ENCODE measurements at places on chromosomes 12 and 14.
A peak's percentile ranks its signal among the peaks of the same experiment; 100 is the strongest.

GRCh38 chr12:12705838-12706520, 10.0 kb upstream of the GPR19 start:
- DNase-seq, result peak; percentile 60

DNA sequence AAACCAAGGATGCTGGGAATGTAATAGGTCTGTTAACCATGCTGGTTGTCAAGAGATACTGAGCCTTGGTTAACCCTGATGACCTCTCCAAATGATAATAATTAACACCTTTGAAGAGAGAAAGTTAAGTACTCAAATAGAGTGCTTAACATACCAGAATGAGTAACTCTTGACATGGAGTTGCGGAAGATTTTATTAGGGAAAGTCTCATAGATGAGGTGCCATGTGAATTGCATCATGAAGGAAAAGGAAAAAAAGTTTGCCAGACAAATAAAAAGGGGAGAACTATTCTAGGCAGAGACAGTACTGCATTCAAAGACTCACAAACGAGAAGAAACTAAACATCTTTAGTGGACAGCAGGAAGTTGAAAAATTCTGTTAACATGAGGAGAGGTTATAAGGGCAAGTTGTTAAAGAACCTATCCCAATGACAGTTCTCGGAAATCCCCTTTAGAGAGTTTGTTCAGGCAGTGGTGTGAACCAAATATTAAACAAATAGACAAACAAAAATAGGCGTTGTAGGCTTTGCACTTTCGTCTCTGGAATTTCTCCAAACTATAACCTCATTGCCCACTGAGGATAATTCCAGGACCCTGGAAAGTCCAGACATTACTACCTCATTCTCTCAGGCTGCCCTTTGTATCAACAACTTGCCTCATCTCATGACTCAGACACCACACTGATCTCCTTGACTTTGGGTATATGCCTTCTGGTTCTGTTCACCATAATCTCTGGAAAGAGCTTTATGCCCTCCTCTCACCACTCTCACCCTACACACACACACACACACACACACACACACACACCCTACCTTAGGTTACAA, 435.0 kb downstream of the GXYLT1 start:
- DNase-seq, result no peak

- DNase-seq, result no peak
These were observed 44.3 kb upstream of the HSPB8 start for GRCh38 chr12:119134284-119135072.

DNA sequence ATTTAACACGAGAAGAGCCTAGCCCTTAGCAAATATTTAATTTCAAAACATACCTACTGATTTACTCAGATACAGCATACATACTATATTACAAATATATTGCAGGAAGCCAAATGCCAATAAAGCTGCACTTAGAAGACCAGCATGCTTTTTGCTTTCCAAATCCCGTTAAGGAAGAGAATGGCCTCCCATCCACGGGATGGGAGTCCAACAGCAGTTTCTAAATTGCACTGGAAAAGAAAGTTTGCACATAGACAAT, 156.3 kb upstream of the FOXN3 start:
- no peak for DNase-seq

- no peak for DNase-seq
These were observed 885.7 kb downstream of the DIO2 start for GRCh38 chr14:79325557-79325956.

GRCh38 chr12:50257236-50258166, 25.8 kb downstream of the LIMA1 start:
- DNase-seq, result no peak

DNA sequence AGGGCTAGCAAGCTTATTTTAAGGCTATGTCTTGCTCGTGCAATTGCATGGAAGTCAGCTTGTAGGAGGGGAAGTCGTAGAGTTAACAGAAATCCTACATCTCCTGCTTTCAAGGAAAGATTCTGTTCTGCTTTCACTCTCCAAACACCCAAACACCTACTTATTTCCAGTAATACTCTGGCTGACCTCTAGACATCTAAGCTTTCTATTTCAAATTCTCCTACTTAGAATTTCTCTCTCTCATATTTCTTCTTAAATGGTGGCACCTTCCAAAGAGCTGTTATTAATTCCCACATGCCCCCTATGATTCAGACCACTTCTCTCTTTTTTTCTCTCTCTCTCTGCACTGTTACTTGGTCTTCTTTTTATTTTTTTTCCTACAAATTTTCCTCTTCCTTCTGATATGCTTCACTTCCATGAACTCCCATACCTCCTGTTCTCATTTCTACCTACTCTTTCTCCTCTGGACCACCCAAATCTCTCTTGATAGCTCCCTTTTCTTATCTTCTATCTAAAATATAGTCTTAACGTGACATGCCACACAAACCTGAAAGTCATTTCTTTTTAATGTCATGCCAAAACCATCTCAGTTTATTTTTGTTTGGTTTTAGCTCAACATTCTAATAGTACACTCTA, 90.8 kb downstream of the RPS6KA5 start:
- DNase-seq, result no peak

GRCh38 chr14:106848330-106849121, 1322.1 kb downstream of the TMEM121 start:
- no peak for DNase-seq

DNA sequence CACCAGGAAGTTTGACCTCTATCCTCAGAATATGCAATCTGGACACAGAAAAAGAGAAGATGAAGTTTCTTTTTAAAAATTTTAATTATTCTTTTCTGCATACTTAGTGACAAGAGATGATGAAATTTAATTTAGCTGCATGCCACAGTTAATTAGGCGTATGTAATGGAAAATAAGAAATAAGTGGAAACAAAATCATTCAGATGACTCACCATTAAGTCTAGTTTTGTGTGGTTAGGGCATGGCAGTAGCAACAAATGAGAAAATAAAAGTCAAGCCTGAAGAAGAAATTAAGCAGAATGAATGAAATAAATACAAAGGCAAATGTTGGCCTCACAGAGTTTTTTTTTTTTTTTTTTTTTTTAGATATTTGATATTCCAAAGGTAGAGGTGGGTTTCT, 30.9 kb upstream of the KLRD1 start:
- DNase-seq, result no peak

DNA sequence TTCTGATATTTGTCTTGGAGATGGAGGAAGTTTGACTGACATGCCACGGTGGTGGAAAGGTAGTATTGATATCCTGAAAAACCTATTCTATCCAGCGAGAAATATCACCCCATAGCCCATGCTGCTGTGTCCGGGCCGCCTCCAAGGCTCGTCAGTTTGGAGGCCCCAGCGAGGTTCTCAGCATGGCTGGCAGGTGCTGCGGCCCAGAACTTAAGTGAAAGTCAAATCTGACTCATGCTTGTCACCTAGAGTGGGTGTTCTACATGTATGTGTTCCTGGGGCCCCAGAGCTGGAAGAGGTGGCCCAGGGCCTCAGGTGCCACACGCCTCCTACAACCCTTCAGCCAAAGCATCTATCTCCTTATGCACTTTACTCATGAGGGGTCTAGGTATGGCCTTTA, 92.9 kb downstream of the GCH1 start:
- no peak for DNase-seq

- no peak for DNase-seq
These were observed 8.0 kb downstream of the GLIPR1 start for GRCh38 chr12:75488553-75488952.

DNA sequence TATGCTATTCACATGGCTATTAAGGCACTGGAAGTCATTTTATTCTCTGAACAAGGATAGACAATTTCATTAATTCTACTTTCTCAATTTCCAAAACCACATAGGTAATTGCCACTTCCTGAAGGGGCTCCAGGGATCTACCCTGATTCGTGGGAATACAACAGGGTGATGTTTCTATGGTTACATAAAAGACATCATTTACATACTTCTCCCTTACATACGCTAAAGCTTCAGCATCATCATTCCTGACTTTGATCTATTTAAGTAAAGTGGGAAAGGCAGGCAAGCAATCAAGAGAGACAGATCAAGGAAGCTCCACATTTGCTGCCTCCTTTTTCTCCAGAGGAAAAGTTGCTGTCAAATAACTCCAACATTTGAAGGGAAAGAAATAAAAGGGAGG, 118.8 kb upstream of the SINHCAF start:
- DNase-seq, result no peak

DNA sequence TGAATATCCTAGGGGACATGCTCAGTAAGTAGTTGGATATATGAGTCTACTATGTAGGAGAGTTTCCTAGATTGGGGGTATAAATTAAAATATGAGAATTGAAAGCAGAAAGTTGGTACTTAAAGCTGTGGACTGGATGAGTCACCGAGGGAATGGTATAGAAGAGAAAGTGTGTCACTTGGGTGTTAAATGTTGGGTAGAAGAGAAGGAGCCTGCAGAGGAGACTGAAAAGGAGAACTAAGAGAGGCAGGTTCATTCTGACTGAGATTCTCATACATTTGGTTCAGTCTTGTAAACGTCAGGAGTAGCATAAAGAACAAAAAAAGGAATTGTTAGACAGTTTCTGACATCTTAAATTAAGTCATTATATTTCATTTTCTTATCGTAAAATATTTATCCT, 19.9 kb downstream of the LRRC9 start:
- no peak for DNase-seq

DNA sequence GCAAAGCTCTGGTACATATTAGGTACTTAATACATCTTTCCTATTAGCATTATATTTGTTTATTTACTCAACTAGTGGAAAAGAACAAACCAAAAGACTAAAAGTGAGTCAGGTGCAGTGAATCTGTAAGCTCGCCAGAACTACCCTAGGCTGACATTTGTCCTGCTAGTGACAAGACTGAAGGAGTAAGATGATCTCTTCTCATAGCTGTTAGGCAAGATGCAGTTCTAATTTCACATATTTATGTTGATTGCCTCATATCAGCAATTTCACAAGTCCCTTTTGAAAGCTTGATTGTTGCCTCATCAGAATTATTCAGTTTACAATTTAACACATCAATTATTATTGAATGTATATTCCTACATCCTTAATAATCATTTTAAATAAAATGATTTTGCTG, 293.0 kb upstream of the NAV3 start:
- DNase-seq, result no peak

- no peak for DNase-seq
These were observed 645.4 kb upstream of the ATXN7L3B start for GRCh38 chr12:73892201-73892600.

- no peak for DNase-seq
These were observed 106.1 kb downstream of the DAD1 start for GRCh38 chr14:22482782-22483553.

DNA sequence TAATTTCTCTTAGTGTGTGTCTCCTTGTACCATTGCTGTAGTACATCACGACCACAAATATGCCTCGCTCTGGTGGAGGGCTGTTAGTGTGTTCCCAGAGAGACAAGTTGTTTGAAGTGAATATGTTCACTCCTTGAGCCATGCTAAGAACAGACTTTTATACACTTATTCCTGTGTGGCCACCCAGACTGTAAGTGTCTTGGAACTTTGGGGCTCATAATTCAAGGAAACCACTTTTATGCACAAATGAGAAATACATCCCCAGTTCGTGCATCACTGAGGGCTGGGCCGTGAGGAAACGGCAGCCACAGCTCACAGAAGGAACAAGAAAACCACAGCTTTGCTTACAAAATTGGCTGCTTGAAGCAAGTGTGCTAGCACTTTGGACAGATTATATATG, 362.2 kb upstream of the DDHD1 start:
- no peak for DNase-seq

DNA sequence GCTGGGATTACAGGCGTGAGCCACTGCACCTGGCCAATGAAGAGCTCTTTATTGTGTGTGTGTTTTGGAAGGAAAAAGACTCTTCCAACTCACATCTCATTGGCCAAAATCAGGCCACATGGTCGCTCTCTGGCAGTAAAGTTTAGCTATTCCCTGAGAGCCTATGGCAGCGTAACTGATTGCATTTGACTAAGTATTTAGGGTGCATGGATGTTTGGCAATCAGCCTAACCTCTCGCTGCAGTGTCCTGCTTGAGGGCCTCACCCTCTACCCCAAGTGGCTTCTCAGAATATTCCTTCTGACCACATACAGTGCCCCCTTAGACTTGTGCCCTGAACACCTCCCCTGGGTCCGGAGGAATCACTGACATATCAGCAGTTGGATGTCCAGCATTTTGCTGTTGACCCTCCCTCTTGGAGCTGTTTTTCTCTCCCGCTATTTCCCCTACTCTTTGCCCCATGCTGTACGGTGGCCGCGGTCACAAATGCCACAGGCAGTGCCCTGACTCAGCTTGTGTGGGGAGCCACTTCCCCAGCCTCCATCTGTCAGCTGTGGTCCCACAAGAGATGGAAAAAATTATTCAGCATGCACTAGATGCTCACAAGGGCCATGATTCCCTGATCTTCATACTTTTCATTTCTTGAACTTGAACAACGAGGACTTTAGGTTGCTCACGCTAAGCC, 9.5 kb downstream of the PHETA1 start:
- no peak for DNase-seq

GRCh38 chr14:99169776-99170356, 102.1 kb downstream of the BCL11B start:
- DNase-seq, result no peak

DNA sequence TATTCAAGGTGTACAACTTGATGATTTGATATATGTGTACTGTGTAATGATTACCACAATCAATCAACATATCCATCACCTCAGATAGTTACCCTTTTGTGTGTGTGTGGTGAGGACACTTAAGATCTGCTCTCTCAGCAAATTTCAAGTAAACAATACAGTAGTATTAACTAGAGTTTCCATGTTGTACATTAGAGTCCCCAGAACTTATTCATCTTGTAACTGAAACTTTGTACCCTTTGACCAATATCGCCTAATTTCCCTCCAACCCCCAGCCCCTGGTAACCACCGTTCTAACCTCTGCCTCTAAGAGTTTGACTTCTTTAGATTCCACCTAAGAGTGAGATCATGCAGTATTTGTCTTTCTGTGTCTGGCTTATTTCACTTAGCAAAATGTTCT, 12.1 kb downstream of the ADCK1 start:
- DNase-seq, result no peak

DNA sequence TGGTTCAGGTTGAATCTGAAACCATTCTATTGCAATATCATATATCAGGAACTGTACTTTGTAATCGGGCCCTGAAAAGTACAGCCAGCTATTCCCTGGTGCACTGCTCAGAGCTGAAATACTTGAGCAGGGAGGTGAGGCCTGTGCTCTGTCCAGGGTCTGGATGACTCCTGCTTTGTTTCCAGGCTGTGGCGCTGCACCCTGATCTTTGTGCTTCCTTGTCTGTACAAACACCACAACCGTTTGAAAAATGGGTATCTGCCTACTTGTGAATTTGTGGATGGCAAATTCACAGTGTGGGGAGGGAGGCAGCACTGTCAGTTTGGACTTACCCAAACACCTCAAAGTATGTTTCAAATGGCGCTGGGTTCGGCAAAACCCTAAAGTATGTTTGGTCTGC, 155.4 kb upstream of the FAR2 start:
- no peak for DNase-seq

- no peak for DNase-seq
These were observed 48.7 kb downstream of the ACADS start for GRCh38 chr12:120774169-120774916.

Measured in activated CD8-positive, alpha-beta memory T cell treated with anti-CD3 and anti-CD28 coated beads for 1 hour (primary cell).